IPS-NIHi11 (cell line): ENCODE measurements at places on chromosomes 3 and 15.

DNA sequence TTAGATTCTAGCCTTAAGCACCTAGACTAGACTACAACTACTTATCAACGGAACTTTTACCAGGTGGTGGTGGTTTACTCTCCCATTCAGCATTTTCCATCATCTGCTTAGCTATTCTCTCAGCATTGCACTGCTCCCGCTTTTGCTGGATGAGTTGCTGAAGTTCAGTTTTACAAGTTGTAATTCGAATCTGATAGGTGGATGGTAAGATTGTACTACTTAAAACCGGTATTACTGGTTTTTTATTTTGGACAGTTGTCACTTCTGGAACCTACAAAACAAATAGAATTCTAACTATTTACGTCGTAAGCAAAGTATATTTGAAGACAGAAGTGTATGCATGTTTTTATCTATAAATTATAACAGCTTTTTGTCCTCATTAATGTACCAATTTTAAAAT lies 41.1 kb downstream of the PIK3R4 start:
- no peak for DNase-seq

DNA sequence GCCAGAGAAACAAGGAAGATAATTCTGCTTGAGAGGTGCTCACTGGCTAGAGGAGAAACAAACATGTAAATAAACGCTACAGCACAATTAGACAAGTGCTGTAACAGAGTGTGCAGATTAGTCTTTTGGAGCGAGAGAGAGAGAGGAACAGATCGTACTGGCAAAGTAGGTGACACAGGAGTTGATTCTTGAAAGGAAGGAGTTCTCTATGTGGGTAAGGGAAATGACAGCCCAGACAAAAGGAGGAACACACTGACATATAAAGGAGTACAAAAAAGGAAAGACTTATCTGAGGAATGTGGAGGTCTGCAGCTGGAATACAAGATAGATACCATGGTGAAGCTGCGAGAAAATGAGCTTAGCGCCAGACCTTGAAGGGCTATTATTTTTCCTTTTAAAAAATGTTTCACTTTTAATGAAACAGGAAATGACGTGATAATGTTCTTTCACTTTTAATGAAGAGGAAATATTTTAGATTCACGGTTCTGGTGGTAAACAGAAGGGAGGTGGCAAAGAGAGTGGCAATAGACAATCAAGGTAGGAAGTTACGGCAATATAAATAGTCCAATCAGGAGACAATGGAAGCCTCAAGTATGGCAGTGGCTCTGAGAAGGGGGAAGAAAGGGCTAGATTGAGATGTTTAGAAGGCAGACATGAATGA lies 202.9 kb downstream of the VPS13C start:
- DNase-seq = no peak

DNA sequence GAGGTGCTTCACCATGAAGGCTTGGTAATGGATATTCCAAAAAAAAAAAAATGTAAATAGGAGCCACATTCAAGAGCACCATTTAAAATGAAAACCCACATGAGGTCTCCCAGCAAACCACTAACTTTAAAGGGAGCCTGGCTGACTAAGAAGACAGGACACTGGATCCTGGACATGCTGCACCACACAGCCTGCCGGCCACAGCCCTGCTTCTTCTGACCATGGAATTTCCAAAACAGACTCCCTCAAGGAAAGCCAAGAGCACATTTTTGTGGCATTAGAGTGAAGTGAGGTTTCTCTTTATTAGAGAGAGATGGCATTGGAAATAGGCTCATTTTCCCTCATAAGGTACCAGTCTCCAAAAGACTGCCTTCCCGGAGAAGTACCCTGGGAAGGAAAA lies 113.9 kb downstream of the RORA start:
- DNase-seq = no peak

GRCh38 chr15:77470235-77470634 lies 49.5 kb downstream of the HMG20A start:
- no peak for DNase-seq

DNA sequence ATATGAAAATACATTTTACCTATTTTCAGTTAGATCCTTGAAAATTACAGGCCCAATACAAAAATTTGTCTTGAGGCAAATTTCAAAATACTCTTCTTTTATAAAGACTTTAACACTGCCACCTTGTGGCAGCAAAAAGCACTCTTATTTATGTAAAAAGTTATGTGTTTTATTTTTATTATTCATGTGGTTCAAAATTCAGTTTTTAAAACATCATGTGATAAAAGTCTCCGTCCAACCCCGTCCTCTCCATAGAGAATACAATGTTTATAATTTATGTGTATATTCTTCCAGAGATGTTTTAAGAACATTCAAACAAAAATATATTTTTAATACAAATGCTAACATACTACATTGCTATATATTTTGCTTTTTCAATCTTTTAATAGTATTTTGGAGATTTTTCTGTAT lies 36.9 kb upstream of the TRIM59 start:
- DNase-seq = no peak
